ENCODE measurements at places on chromosomes 3 and 15.

DNA sequence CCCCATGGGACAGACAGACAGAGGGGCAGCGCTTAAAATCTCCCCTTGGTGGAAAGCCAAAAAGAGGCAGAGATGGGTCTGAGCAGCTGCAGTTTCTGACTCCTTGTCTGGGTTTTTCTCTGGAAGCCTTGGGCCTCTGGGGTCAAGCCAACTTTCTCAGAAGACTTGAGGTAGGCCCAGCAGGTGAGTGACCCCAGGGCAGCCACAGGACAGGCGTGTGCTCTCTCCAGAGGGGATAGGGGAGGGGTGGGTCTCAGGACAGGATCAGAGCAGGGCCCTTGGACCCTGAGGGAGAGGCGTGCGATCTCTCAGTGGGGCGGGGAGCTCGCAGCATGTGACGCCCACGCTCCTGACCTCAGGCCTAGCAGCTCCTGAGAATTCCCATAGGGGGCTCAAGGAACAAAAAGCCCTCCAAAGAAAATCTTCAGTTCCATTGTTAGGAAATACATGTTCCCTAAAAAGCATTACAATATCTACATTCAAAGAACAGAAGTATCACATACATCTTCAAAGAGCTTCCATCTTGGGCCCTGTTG, 34.6 kb upstream of the DUSP7 start:
- DNase-seq = no peak

DNA sequence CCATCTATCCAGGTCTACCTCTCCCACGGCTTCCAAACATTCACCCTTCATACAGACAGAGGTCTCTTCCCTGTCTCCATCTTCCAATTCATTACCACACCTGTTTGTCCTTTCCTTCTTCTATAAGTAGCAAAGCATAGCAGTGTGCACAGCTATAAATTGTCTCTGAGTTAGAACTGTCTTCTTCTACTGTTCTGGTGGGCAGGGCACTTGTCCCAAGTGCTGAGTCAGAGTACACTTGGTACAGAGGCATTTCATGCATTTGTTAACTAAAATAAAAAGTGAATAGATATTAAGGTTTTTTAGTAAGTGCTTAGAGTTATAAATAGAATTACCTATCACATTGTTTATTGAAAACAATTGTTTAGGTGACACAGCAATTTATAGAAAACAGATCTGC, 150.1 kb upstream of the CCDC54 start:
- no peak for DNase-seq

- no peak for DNase-seq
Measured at GRCh38 chr15:71656425-71656824, 153.9 kb upstream of the NR2E3 start.

DNA sequence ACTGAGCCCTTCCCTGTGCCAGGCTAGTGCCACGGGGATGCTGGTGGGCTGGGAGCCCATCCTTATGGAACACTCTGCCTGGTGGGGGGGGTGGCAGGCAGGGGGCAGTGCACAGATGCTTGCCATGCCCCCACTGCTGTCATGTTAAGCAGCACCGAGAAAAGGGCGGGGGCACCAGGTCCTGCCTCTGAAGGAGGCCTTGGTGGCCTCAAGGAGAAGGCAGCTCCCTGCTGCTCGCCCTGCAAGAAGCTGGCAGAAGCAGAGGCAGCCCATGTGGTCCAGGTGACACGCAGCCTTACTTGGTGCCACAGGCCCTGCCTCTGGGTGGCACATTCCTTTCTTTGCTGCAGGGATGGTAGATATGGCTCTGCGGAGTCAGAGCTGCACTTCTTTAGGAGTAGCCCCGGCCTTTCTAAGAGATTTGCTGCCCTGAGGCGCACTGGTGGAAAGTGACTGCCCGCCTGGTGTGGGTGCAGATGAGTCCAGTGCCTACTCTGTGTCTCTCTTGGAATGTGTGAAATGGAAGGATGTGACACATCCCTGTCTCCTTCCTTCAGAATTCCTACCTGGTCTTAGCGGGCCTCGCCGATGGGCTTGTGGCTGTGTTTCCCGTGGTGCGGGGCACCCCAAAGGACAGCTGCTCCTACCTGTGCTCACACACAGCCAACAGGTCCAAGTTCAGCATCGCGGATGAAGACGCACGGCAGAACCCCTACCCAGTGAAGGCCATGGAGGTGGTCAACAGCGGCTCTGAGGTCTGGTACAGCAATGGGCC, 145.8 kb downstream of the LRRK1 start:
- no peak for DNase-seq

DNA sequence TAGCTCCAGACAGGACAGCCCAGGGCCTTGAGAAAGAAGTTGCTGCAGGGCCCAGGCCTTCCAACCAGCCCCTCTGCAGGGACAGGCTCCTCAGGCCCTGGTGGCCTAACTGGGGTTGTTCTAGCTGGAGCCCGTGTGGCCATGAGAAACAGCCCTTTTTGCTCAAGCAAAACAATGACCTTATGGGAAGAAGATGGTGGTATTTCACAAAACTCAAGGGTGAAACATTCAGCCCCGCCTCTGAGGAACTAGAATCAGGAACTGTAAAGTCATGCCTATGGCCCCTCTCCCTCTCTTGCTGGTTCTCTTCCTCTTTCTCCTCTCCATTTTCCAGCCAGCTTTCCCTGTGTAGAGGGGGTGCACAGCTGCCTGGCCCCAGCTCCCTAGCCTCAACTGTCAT, 273.3 kb downstream of the RPLP1 start:
- DNase-seq = no peak
